Mammary microvascular endothelial cell (primary cell): ENCODE measurements at places on chromosomes 2 and 18. TPM values are rescaled to one million over a fixed set of nuclear protein-coding genes. Genes with fewer than 3 reads are reported as not detected.

SCN1A gene
- not detected in 2 replicates for total RNA-seq

DPYSL5 gene
- total RNA-seq = not detected in 2 replicates

KATNAL2 gene
- total RNA-seq = 0.54 and 2.2 TPM in 2 replicates

LRP1B gene
- 0.07 and 0.20 TPM in 2 replicates for total RNA-seq

COL4A3 gene
- not detected in 2 replicates for total RNA-seq

ANTXR1 gene
- 1.5 and 2.5 TPM in 2 replicates for total RNA-seq

AKAIN1 gene
- not detected in 2 replicates for total RNA-seq

GPBAR1 gene
- not detected in 2 replicates for total RNA-seq

COLEC11 gene
- total RNA-seq = 0.25 TPM in 1 of 2 replicates, not detected in the other

LYG1 gene
- not detected in 2 replicates for total RNA-seq

MOGAT1 gene
- total RNA-seq = not detected in 2 replicates

RMDN2 gene
- total RNA-seq = 1.00 and 1.1 TPM in 2 replicates

RAX gene
- not detected in 2 replicates for total RNA-seq

ZDBF2 gene
- total RNA-seq = 2.4 and 3.0 TPM in 2 replicates

EMILIN1 gene
- 7.2 and 11.9 TPM in 2 replicates for total RNA-seq

INPP4A gene
- 14.4 and 22.3 TPM in 2 replicates for total RNA-seq

CNTNAP5 gene
- total RNA-seq = not detected in 2 replicates

FSHR gene
- total RNA-seq = not detected in 2 replicates

PSMD14 gene
- total RNA-seq = 107 and 123 TPM in 2 replicates

SKOR2 gene
- not detected in 2 replicates for total RNA-seq

MFSD2B gene
- total RNA-seq = 0.20 and 0.59 TPM in 2 replicates

OSBPL6 gene
- 1.1 and 5.3 TPM in 2 replicates for total RNA-seq

PAX8 gene
- 2.1 and 2.8 TPM in 2 replicates for total RNA-seq

ANKRD39 gene
- 18.3 and 26.5 TPM in 2 replicates for total RNA-seq

WDFY1 gene
- total RNA-seq = 73.6 and 75.8 TPM in 2 replicates

MRPL30 gene
- 28.8 and 31.7 TPM in 2 replicates for total RNA-seq

CFLAR gene
- 185 and 191 TPM in 2 replicates for total RNA-seq

ADGRF3 gene
- 0.05 and 0.20 TPM in 2 replicates for total RNA-seq

GAREM2 gene
- 0.20 and 0.25 TPM in 2 replicates for total RNA-seq

DPP10 gene
- not detected in 2 replicates for total RNA-seq
